ENCODE measurements at places on chromosomes 2 and 18.

GRCh38 chr2:118667964-118668363, 179.5 kb downstream of the EN1 start:
- DNase-seq = no peak

DNA sequence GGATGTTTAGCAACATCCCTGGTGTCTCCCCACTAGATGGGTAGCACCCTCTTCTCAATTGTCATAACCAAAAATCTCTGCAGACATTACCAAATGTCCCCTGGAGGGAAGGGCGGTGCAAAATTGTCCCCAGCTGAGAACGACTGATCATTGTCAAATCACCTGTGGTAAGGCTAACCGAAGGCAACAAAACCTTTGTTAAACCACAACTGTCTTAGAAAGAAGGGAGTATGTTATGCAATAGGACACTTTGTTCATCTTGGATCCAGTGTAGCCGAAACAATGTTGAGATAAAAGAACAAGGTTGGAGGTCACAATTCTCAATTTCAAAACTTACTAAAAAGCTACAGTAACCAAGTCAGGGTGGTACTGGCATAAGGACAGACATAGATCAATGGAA, 50.3 kb upstream of the ST3GAL5 start:
- no peak for DNase-seq

DNA sequence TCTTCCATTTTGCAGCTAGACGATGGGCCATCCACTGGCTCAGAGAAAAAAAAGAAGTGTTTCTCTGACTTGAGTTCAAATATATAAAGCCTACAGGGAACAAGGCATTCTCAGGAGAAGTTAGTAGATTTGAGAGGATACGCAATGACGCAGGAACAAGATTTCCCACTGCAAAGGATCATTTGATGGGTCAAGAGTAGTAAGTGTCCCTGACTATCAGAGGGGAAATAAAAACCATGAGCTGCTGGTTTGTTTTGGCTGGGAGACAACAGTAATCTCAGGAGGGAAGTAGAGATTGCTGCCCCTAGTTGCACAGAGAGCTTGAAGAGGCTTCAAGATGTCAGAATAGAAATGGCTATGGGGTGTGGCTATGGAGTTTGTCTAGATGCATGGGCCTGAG, 22.3 kb upstream of the MYO1B start:
- DNase-seq = no peak

DNA sequence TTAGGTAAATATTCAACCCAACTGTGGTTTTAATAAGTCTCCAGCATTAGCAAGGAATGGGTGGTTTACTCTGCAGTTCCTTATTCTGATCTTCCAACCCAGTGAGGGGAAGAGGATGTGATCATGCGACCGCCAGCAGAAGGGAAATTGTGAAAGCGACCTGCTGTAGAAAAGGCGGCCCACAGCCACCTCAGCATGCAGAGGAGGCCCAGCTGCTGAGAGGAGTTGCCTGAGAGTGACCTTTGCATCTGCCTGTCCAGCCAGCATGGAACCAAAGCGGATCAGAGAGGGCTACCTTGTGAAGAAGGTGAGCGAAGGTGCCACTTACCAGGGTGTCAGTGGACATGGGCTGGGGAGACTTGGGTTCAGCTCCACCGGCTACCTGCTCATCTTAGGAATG, at the start of gene PLEK:
TSS of gene PLEK (plus strand) at position 196 of the 400 bp plus-strand sequence. CDS start at position 266, 70 bp downstream.
- DNase-seq = no peak

- DNase-seq = no peak
Measured at GRCh38 chr18:73615506-73615905, 532.1 kb downstream of the FBXO15 start.

- no peak for DNase-seq
Measured at GRCh38 chr2:213065583-213066442, 85.6 kb downstream of the IKZF2 start.

GRCh38 chr2:205988274-205988673, 97.7 kb downstream of the INO80D start:
- no peak for DNase-seq

- no peak for DNase-seq
Measured at GRCh38 chr2:60226943-60227342, 326.5 kb downstream of the BCL11A start.
